ENCODE measurements at places on chromosomes 11 and 22.

- no peak for DNase-seq
Observed at GRCh38 chr11:15579287-15580001, 464.7 kb downstream of the INSC start.

- no peak for DNase-seq
Observed at GRCh38 chr11:131609921-131610320, 239.5 kb downstream of the NTM start.

GRCh38 chr11:36065436-36065835, 121.6 kb downstream of the LDLRAD3 start:
- no peak for DNase-seq

DNA sequence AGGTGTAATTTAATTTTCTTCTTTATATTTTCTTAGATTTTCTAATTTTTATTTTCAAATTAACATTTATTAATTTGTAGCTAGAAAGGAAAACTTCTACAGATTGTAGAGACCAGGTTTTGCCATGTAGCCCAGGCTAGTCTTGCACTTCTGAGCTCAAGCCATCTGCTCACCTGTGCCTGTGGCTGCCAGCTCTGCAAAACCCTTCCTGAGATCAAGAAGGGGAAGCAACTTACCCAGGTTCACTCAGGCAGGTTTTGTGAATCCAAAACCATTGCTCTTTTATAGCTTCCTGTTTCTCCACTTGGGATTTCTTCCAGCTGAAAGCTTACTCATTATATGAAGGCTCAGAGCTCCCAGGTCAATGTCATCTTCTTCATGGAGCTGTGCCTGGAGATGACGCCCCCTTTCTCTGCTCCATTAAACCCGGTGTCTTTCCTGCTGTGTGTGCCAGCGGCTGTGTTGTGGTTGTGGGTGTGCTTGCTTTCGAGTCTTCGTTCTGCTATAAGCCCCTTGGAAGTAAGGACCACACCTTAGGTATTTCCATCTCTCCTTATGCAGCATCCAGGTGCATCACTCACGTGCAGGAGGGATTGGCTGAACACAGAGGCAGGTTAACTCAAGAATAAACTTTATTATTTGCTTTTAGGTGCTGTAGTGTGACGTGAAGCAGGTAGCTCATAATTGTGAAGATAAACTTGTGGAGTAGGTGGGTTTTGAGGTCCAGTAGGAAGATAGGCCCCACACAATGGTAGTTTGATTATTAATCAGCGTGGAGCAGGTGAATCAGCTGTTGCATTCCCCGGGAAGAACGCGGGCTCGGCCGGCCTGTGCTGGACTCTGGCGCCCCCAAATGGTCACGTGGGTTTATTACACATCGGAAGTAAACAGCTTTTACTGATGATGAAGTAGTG, 42.2 kb upstream of the INCENP start:
- peak; percentile 92 for DNase-seq

GRCh38 chr11:77217156-77217555, 84.3 kb downstream of the GDPD4 start:
- DNase-seq = no peak

- no peak for DNase-seq
Observed at GRCh38 chr11:31059529-31059928, 310.0 kb downstream of the DCDC1 start.

DNA sequence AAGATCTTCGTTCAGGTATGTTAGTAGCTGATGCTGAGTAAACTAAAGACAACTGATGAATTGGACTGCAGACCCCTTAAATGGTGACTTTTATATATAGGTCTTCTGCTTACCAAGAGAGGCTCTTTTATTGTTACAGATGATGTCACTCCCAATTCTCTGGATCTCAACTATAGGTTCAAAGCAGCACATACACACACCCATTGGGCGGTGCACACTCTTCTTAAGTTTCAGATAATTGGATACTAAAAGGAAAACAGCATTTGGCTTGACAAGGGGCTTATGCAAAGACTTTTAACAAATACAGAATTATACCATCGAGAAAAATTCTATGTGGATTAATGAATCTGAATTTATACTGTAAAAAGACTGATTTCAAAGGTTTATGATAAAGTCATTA, at the start of gene PTH:
Gene PTH (minus strand): TSS at position 69 of the 400 bp plus-strand sequence. CDS start 3,142 bp downstream, outside the sequence.
- DNase-seq = no peak

- DNase-seq = no peak
Observed at GRCh38 chr11:65058012-65058411, 341 bp downstream of the NAALADL1 start.

DNA sequence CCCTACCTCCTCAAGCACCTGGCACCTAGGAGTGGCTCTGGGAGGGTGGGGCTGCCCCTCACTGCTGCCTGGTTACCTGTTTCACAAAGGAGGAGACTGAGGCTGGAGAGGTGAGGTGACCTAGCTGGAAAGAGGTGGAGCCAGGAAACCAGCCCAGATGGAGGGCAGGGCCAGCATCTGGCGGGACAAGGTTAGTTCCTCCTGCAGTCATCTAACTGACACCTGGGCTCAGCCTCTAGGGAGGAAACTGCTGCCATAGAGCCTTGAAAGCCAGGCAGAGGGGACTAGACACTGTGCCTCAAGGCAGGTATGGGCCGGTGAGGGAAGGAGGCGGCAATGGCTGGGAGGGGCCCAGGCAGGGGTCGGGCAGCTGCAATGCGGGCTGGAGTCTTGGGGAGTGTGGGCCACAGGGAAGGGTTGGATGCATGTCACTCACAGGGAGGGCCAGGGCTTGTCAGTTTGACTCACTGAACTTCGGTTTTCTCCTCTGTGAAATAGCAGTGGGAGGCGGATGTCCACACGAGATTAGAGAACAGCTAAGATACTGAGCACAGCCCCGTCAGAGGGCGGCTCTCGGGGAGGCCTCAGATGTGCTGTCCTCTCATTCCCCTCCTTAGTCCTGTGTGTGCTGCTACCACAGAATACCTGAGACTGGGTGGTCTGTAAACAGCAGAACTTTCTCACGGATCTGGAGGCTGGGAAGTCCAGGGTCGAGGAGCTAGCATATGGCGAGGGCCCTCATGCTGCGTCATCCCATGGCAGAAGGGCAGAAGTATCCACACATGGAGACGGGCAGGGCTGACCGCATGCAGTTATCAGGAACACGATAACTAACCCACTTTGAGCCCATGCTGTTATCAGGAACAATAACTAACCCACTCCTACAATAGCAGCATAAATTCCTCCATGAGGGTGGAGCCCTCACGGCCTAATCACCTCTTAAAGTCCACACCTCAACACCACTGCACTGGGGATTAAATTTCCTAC, 16.1 kb downstream of the MGAT3 start:
- DNase-seq = peak; percentile 95

GRCh38 chr11:11871991-11872401, 30.2 kb downstream of the USP47 start:
- DNase-seq = no peak

DNA sequence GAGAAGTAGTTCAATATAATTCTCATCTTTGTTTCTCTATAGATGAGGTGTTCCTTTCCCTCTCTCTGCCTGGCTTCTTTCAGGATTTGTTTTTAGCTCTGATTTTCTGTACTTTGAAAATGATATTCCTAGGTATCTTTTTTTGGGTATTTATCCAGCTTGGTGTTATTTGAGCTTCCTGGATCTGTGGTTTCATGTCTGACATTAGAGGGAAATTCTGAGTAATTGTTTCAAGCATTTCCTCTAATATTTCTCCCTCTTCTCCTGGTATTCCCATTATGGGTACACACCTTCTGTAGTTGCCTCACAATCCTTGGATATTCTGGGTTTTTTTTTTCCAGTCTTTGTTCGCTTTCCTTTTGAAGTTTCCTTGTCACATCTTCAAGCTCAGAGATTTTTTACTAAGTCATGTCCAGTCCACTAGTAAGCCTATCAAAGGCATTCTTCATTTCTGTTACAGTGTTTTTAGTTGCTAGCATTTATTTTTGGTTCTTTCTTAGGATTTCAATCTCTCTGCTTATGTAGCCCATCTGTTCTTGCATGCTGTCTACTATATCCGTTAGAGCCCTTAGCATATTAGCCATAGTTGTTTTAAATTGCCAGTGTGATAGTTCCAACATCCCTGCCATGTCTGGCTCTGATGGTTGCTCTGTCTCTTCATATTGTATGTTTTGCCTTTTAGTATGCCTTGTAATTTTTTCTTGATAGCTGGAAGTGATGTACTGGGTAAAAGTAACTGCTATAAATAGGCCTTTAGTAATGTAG, 5.8 kb downstream of the CCDC81 start:
- no peak for DNase-seq

DNA sequence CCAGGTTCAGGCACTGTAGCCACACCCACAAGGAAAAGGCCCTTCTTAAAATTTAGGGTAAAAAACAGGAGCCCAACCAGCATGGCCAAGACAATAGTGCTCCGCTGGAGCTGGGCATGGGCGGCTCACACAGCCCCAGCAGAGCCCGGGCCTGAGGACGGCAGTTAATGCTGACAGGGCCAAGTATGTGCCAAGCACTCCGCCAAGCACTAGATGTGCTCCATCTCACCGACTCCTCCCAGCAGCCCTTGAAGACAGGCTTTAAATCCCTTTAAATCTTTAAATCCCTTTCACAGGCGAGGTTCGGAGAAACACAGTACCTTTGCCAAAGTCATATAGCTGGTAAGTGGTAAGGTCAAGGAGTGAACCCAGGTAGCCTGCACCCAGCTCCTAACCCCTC, 4.8 kb downstream of the ARFGAP2 start:
- DNase-seq = no peak

DNA sequence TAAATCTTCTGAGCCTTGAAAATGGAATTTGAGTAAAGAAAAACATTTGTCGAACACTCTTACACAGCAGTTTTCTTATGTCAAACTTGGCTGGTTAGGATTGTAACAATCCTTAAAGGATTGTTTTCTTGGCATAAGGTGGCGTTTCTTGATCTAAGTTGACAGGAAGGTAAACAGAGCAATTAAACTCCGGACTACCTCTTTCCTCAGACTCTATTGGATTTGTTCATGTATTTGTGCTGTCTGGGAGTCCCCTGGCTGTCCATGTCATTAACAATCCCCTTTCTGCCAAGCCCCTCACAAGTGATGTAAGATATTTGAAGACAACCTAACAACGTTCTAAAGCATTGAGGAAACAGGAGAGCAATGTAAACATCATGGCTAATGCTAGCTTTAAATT, 222.5 kb upstream of the SNX19 start:
- no peak for DNase-seq

GRCh38 chr22:37491559-37492427, 5.6 kb upstream of the MFNG start:
- no peak for DNase-seq

DNA sequence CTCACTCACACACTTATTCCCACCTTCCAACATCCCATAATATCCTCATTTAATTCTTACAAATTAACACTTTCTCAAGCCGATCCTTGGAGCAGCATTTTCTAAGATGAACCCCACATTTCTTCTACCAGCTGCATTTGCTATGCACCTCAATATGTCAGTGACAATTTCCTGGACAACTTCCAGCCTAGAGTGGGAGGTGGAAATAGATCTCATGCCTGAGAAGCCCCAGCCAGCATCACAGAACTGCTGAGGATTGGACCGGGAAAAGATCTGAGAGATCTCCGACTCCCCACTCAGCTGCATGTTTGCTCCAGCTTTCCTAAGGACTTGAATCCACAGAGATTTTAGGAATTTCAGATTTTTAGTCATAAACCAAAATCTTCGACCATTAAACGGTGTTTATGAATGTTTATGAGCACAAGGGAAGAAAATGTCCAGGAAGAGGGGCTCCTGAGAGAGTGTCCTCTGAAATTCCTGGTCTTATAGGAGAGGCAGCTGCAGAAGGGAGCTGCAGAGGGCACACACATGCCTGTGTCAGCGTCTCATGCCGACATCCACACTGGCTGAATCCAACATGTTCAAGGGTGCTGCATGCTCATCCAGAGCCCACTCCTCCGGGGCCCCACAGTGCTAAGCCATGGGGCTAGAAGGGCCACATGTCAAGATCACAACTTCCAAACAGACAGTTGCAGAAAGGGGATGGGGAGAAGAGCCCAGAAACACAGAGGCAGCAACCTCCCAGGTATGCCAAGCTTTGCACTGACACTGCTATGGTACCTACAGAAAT, 68.6 kb downstream of the MICAL3 start:
- no peak for DNase-seq

DNA sequence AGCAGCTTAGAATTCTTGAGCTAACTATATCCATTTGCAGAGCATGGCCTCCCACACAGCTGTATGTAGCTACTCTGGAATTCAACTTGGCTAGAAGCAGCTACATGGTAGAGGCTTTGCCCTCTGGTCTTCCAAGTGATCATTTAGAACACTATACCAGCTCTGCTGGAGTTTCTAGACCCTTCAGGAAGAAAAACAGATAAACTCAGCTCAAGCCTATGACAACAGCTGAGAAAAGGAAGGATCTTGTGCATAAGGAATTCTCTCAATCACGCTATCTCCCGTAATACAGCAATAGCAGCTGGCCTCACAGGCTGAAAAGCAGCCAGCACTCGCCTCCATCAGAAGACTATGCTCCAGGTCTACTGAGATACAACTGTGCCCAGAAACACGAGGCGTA, 50.6 kb upstream of the APOA1 start:
- DNase-seq = no peak

DNA sequence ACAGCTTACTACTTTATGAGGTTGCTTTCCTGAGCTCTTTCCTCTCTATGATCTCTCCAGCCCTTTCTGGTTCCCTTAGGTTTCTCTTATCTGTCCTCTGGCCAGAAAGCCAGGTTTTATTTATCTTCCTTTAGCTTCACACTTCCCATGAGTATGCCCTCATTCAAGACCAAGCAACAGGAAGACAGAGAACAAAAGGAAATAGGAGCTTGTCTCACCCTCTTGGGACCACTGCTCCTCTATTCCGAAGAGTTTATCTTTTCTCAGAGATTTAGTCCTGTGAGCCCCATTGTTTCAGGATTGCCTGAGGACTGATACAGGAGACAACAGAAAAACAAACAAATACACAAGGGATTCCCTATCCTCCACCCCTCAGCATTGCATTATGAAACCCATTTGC, 62.4 kb upstream of the CCDC179 start:
- no peak for DNase-seq

- DNase-seq = no peak
Observed at GRCh38 chr11:13110929-13111812, 102.1 kb downstream of the RASSF10 start.

DNA sequence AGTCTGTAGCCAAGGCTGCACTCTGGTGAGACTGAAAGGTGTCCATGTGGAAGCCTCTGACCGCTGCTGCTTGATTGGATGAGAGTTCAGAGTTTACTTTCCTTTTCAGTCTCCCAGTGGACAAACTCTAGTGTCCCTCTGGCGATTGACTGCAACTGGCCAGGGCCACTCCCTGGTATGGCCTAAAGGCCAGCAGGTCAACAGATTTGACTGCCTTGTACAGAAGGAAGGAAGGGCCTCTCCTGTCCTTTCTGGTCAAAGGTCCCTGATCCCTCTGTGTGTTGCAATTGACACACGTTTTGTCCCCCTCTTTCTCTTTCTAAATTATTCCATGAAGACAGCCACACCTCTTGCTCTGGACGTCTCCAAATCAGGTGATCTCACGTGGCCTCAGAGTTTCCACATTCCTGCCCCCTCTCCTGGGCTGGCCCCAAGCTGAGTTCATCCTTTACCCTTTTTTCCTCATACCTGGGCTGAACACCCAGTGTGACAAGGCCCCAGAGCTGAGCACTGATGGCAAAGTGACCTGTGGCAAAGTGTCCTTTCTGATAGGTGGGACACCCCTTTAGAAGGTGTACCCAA, 18.7 kb upstream of the FBLN1 start:
- no peak for DNase-seq

GRCh38 chr11:110196241-110196754, 100.1 kb downstream of the RDX start:
- no peak for DNase-seq

- no peak for DNase-seq
Observed at GRCh38 chr11:134364261-134364660, 32.5 kb downstream of the GLB1L2 start.

All from erythroblast (primary cell).